ENCODE measurements at places on chromosomes 1 and 21. TPM values are rescaled to one million over a fixed set of nuclear protein-coding genes. Genes with fewer than 3 reads are reported as not detected.

GRCh38 chr1:155277902-155278688, 832 bp downstream of the HCN3 start:
- DNase-seq: peak; percentile 33

DNA sequence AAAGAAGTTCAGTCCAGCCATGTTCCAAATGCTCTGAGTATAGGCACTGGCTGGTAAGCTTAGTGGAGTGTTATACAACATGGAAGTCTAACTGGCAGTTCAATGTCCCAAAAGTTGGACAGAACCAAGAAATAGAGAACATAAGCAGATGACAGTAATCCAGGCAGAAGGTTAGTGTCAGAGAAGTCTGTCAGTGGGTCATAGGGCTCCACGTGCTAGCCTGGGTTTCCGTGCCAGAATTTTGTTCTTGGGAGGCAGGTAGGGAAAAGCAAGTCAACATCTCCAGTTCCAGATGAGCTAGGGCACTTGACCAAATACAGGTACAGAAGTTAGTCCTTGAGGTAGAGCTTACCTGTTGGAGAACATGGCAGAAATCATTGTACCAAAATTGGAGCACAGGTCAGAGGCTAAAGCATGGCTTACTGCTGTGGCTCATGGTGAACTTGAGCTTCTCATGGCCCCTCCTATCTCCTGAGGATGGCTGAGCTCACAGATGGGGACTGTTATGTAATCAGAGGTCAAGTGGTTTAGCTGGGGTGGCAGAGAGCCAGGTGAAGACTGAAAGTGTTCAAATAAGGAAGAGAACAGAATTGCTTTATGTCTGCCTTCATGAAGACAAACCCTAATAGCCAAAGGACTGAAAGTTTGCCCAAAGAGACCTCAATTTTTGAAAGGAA, 170.8 kb downstream of the NFIA start:
- DNase-seq: peak; percentile 89

DNA sequence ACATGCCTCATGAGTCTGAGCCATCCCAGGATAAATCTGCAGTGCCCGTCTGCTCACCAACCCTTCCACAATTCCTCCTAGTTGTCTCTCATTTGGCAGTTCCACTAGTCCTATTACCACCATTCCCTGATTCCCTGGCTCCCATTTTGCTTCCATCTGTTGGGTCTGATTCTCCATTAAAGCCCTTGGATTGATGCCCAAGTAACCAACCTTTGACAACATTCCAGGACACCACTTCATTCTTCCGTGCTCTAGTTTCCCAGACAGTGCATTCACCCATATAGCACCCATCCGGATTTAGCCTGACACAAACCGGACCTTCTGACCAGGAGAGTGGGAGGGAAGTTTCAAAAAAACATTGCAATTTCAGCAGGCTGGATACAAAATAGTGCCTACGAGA, 189.4 kb upstream of the PALMD start:
- no peak for DNase-seq

DNA sequence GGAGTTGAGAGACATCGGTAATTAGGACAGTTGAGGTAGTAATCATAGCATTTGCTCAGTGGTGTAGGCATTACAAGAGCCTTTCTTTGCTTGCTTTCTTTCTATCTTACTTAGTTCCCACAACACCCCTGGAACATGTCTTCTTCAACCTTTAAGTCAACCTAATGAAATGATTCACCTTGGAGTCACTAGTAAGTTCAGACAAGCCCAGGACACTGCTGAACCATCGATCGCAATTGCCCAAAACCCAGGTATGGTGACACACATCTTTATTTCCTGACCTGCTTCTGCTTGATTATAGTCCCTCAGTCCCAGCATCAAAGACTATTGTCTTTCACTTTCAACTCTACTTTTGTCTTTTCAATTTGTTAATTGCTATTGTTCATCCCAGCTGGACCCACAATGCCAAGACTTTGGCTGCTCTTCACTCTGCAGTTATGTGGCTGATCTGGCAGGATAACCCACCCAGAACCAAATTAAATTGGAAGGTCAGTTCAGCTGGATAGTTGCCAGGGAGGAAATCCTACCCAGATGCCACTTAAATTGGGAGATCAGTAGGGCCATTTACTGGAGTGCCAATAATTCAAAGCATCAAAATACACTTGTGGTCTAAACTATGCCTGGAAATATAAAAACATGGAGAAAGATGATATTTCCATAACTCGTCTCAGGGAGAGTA, 272.9 kb downstream of the RWDD3 start:
- no peak for DNase-seq

DNA sequence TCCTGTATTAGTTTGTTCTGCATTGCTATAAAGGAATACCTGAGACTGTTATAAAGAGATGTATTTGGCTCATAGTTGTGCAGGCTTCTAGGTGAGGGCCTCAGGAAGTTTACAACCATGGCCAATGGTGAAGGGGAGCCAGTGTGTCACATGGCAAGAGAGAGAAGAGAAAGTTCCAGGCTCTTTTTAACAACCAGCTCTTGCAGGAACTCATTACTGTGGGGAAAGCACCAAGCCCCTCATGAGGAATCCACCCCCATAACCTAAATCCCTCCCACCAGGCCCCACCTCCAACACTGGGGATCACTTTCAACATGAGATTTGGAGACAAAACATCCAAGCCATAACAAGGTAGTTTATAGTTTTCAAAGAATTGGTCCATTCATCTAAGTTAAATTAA, 5.0 kb upstream of the MEAF6 start:
- no peak for DNase-seq

DNA sequence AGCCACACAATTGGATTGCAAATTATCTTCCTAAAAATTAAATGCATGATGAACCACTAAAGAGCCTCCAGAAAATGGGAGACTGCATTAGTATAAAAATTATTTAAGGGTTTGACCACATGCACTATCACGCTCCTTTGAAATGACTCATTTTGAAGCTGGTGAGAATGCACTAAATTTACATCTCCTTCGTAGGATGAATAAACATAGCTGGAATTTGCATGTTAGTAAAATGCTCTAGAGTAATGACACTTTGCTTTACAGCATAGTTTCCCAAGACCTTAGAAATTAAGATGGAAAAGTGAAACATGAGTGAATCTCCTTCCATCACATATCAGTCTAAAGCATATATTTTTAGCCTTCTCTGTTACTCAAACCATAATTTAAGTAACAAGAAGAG, 2.4 kb downstream of the PLPPR4 start:
- no peak for DNase-seq

DNA sequence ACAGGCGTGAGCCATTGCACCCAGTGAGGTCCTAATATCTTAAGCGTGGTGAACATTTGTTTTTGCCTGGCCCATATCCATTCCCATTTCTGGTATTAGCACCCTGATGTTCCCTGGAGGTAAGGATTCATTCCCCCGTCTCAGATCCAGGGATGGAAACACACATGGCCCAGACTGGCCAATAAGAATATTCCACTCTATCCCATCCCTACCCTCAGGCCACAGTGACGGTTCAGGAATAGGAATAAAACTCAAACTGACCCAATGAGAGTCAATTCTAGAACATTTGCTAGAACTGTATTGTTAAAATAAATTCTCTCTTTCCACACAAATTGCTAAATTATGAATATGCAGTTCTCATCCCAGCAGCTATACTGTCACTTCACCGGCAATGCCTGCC, 76.1 kb downstream of the PIK3R3 start:
- DNase-seq: no peak

DNA sequence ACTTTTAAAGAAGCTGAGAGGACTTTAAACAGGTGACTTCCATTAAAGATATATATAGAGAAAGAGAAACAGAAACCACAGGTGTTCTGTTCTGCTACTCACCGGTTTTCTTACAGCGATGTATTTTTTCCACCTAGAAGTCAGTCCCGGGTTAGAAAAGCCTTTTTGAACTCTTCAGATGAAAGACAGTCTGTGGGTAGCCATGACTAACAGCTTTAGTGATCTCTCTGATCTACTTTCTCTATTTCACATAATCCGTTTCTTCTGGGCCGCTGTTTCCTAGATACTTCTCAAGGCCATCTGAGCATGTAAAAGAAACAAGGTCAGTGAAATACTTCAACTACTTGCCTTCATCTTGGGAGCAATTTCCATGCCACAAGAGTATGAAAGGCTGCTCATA, 25.1 kb downstream of the WDR64 start:
- no peak for DNase-seq

DNA sequence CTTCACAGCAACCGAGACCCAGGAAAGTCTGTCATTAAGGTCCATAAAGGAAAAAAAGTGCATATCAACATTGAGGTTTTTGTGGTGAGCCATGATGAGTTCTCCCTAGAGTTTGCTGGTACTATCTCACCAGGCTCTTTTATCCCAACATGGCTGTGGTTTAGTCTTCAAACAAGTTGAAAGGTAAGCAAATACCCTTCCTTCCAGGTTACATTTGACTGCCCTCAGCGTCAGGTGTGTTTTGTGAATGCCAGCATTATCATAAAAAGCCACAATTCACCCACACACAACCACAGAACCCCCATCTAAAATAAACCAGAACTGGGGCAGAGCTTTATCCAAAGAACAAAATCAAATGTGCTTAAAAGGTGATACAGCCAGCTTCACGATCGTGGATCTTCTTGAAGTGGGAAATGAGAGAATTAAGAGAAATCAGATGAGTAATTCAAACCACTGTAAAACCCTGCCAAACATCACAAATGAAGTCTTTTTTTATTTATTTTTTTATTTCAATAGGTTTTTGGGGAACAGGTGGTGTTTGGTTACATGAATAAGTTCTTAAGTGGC, 64.7 kb downstream of the SETD4 start:
- DNase-seq: no peak

DNA sequence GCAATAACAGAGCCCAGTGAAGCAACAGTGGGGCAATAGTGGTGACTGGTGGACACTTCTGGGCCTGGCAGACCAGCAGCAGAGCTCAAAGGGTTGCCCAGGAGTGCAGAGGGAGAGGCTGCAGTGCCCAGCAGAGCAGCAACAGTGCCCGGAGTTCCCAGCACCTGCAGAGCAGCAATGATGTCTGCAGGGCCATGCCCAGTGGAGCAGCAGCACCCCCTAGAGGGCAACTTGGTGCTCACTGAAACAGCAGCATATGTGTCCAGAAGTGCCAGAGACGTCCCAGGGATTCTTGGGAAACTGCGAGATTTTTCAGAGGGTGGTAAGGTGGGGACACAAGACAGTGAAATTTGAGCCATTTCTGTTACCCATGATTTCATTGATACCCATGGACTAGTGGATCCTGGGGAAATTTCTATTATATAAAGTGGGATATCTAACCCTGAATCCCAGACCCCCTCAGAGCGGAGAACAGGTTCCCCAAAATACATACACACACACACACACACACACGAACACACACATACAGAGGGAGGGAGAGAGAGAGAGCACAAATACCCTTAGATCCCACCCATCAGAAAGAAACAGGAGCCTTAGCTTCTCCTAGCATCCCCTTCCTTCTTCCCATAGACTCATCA, 156.9 kb upstream of the GJB5 start:
- peak; percentile 29 for DNase-seq

DNA sequence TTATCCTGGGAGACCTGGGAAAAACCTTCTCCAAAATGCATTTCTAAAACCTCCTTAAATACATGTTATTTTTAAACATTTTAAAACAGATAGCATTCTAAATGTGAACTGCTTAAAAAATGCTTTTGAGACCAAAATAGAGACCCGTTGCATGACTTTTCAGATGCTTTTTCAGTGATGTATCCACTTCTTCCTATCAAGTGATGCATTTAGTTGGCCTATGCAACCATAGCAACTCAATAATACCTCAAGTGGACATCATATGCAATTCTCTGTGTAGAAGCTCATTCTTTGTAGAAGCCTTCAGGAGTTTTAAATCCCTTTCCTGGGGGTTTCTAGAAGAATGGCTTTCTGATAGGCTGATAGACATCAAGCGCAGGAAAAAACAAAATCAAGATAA, 94.5 kb upstream of the RAVER2 start:
- no peak for DNase-seq

DNA sequence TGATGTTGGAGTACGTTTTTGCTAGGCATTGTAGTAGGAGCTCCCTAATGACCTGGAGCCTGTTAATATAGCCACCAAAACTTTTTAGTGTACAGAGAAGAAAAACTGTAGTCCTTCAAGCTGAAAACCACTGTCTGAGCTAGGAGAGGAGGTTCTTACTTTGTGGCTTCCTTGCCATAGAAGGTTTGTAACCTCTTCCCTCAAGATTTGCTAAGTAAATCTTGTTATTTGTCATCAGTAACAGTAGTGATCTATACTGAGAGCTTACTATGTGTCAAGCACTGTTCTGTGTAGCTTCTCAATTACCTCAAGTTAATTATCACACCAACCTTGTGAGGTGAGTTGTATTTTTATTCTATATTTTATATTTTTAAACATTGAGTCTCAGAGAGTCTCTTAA, 21.2 kb upstream of the LRRC8C start:
- no peak for DNase-seq

DNA sequence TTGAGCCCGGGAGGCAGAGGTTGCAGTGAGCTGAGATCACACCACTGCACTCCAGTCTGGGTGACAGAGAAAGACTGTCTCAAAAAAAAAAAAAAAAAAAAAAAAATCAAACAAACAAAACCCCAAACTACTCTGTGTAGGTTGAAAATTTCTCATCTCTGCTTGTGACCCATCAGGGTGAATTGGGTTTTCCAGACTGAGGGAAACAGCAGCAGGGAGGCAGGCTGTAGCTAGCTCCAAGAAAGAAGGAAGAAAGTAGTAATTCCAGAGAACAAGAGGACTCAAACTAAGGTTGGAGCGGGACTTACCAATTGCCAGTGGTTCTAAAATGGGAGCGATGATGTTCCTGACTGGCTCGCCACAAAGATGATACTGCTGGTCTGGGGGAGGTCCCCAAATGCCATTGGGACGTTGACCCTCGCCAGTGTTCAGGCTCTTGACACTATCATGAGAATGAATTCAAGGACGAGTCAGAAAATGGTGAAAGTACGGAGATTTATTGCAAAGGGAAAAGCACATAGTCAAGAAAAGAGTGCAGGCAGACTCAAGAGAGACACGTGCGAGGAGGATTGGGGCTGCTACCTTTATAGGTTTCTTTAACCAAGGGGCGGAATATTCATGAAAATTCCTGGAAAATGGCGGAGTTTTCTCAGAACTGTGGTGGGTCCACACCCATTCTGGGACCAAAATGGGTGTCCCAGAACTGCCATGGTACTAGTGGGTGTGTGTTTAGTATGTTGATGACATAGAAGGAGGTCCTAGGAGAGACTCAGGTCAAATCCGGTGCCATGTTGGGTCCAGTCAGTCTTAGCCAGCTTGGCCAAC, 13.4 kb downstream of the AADACL4 start:
- peak; percentile 43 for DNase-seq

DNA sequence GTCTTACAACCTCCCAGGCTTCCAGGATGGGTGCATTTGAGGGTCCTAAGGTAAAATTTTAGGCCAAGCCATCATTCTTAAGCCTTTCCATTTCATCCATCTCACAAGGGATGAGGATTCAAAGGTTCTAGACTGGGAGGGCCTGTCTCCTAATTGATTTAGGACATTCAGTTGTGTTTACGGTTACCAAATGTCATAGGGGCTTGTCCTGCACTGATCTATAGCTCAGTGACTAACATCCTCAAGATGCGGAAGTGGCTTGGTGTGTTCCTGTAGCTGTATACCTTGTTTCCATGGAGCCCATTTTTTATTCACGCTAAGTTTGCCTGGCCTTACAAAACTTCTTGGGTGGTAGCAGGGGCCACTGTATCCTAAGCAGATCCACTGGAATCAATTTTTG, 52.8 kb downstream of the DUSP10 start:
- no peak for DNase-seq

C1orf185 gene
- total RNA-seq: not detected

AMY1B gene
- not detected for total RNA-seq

SYCP1 gene
- total RNA-seq: not detected

RBP7 gene
- total RNA-seq: 20.6 TPM

SYTL1 gene
- 221 TPM for total RNA-seq

SYDE2 gene
- total RNA-seq: 8.9 TPM

CPTP gene
- total RNA-seq: 62.9 TPM

PLCH2 gene
- total RNA-seq: 134 TPM

CFHR5 gene
- not detected for total RNA-seq

THEM4 gene
- 8.0 TPM for total RNA-seq

S100A1 gene
- total RNA-seq: 22.5 TPM
